T-helper 2 cell treated with Interferon-gamma antibody and Interleukin-4, amounts not matched to agents 100 ng/mL and 5 ng/mL, for 36 hours (primary cell): ENCODE measurements at places on chromosomes 3 and 15. TPM values are rescaled to one million over a fixed set of nuclear protein-coding genes. Genes with fewer than 3 reads are reported as not detected.

The ANKUB1 gene
- total RNA-seq, result not detected in 2 replicates

The PLS1 gene
- 5.5 and 6.1 TPM in 2 replicates for total RNA-seq

The SEC61A1 gene
- 235 and 252 TPM in 2 replicates for total RNA-seq

The CCDC33 gene
- total RNA-seq, result not detected in 2 replicates

The BCHE gene
- total RNA-seq, result not detected in 2 replicates

The TOPAZ1 gene
- not detected in 2 replicates for total RNA-seq
